ENCODE measurements at places on chromosomes 3 and 15.

DNA sequence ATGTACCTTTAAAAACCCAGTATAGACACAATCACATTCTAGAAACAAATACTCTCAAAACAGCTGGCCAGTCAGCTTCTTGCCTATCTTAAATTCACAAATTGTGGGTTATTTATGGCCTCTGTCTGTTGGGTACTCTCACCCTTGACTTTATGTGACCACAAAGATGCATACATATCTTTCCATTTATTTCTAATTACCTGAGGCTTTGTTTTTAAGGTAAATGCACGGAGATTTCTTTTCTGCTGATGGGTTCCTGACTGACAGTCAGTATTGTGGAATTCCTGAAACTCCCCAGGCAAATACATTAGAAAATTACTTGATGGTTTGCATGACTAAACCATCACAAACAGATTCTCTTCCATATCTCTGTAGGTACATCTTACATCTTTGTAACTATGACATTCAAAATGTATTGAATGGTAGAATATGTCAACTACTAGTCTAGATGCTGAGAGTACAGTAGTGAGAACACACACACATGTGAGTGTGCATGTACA, 107.7 kb downstream of the EDEM1 start:
- DNase-seq: no peak

GRCh38 chr3:142237891-142238290, 12.5 kb upstream of the GK5 start:
- DNase-seq: no peak

GRCh38 chr15:73681063-73681462, 3.1 kb upstream of the CD276 start:
- DNase-seq: no peak

- no peak for DNase-seq
Observed at GRCh38 chr15:99433026-99433756, 132.6 kb upstream of the MEF2A start.

DNA sequence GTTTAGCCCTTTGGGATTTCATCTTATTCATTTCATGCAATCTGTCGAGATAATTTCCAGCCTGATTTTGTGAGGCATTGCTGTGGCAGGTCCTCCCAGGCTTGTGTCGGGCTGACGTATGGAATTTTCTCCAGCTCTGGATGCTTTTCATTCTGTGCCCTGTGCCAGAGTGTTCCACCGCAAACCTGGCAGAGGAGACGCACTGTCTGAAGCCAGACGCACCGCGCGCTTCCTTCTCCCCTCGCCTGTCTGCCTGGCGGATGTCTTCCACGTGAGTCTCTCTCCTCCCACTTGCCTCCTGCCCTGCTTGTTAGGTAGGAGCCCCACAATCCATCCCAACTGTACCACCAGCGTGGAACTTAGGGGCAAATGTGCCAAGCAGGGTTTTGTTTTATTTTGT, 20.1 kb upstream of the GLCE start:
- DNase-seq: no peak
